Posterior cingulate gyrus (tissue), 11 donors: ENCODE measurements at places on chromosomes 5 and 9.

- no peak for DNase-seq
Measured at GRCh38 chr5:137738947-137739346, 3.1 kb upstream of the KLHL3 start.

GRCh38 chr9:132869266-132869665 is 8.8 kb downstream of the AK8 start:
- DNase-seq: no peak

- no peak for DNase-seq
Measured at GRCh38 chr5:33337637-33337992, 103.2 kb upstream of the TARS1 start.

DNA sequence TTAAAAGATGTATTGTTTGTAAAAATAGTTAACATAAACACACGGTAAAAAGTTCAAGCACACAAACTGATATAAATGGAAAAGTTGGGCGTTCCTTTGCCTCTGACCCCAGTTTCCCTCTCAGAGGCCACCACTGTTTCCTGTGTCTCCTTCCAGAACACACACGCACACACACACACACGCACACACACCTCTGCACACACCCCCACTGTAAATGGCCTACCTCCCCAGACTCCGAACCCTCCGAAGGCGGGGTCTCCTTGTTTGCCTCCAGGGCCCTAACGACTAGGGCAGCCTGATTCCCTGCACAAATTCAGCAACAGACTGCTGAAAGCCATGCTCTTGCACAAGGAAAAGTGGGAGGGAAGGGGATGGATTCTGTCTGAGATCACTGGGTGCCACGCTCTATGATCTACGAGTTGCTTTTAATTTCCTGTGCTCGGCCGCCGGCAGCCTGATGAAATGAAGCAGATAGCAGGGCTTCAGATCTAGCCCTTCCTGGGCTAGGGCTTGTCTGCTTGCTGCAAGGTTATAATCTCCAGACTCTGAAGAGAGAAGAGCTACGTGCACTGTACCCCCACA is 184.0 kb upstream of the IL12B start:
- DNase-seq: no peak

DNA sequence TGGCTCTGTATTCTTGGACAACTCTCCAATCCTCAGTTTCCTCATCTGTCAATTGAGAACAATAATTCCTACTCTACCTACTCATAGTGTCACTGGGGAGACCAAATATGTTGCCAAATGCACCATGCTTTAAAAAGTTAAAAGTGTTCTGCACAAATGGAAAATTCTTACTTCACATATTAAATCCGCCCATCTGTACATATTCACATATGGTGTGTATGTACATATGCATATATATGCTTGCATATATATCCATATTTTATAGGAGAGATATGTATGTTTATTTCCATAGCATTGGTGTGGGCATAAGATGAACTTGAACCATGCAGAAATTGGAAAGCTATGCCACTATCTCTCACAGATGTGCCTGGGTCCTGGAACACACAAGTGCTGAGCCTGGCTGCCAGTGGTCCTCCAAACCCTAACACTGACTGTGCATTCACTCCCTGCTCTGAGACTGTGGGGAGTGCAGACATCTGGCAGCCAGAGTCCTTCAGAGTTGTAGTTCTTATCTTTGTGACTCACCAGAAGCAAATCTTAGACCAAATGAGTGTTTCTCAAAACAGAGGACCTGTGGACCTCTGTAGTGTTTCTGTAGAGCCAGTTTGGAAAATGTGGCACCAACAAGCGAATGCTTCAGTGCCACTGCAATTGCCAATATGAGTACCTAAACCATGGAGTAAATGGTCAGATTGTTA is 168.7 kb downstream of the GRIA1 start:
- no peak for DNase-seq

DNA sequence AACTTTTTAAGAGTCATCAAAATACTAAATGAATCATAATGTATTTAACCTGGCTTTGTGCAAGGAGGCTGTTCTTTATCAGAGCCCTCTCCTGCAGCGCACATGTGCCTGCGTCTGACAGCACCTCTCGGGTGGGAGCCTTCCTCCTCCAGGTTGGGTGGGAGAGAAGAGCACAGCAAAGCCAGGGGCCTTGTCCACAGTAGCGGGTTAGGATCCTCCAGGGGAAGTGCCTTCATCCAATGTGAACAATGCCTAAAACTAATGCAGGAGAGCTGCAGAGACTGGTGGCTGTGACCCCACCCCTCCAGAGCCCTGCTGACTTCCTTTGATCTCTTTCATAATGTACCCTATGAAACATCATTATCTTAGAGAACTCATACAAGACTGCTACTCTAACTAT is 10.2 kb downstream of the UBE2QL1 start:
- DNase-seq: no peak

DNA sequence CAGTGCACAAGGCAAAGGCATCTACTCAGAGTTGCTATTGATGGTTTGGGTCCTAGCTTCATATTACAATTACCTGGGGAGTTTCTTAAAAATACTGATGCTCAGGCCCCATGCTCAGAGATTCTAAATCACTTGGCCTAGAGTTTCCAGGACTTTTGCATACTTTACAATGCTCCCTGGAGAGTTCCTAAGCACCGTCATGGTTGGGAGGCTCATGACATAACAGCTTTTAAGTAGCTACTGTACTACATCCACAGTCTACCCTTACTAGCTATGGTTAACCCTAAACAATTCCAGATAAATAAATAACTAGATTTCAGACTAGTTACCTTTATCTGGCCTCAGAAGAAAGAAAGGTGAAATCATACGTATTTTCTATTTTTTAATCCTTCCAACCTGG is 414.4 kb downstream of the PDE4D start:
- DNase-seq: no peak
